ENCODE measurements at places on chromosomes 7 and 10.

- no peak for DNase-seq
Observed at GRCh38 chr7:87345962-87346371, 503 bp downstream of the CROT start.

DNA sequence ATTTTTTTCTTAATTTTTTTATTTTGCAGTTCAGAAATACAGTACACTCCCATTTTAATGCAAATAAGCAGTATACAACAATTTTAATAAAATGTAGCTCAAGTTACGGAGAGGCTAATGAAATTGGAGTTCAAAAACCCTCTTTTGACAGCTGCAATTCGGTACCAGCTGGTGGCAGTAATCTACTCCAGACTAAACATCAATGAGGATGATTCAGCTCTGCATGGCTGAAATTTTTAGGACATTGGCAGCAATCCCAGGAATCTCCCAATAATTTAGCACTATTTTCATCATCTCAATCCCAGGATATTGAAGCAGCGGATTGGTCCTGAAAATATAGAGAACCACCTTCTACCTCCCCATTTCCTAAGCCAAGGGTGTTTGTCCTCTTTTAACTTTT is 278.8 kb downstream of the CACNA2D1 start:
- peak; percentile 54 for DNase-seq

DNA sequence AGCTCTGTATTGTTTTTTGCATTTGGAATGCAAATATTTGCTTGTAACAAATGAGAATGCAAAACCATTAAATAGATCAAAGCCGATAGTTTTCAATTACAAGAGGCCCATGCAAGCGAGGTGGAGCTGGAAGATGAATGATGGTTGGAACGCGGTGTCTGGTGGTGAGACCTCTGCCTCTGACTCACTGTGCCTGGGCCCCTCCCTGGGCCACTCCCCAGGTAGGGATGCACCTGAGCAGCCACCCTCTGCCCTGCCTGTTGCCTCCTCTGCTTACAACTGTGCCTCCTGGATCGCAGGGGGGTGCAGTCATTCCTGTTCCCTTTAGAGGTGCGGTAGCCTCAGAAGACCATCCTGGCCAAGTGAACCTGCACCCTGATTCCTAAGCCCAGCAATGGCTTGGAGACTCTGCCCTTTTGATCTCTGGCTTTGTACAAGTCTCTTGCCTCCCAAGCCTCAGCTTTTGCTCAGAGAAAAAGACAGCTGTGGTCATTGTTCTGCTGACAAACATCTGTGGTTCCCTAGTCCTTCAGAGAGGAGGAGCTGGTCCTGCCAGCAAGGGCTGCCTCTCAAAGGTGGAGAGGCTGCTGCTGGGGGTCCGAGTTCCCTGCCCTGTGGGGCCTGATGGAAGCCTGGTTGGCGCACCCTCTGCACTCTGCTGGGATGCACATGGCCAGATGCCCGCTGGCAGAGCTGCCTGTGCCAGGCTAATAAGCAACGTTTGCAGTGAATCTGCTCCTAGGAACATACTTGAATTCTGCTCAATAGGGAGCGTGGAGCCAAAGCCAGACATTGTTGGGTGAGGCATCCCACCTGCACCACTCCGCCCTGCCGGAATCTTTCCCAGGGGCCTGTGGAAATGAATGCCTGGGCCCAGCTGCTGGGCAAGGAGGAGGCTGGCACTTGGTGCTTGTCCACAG is 126.3 kb upstream of the TCERG1L start:
- DNase-seq, result no peak

DNA sequence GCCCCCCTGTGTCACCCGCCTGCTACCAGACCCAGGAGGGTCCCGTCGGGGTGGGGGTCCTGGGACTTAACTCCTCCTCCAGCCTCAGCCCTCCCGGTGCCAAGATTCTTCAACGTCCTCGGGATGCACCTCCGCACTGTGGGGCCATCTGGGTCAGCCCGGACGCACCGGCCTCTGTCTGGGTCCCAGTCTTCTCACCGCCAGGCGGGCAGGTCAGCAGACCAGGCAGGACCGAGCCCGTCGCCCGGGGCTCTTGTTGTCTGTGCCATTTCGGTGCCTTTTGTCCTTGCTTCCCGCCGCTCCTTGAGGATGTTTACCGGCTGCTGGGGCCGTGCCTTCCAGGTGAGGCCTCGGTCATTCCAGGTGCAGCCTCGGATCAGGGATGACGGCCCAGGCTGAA is 32.1 kb upstream of the PSMG3 start:
- no peak for DNase-seq
